ENCODE measurements at places on chromosomes 4 and X.

GRCh38 chrX:45187731-45188130 lies 12.9 kb downstream of the DIPK2B start:
- DNase-seq = no peak

- no peak for DNase-seq
These were observed 94.8 kb downstream of the LARP7 start for GRCh38 chr4:112731715-112732114.

- DNase-seq = peak; percentile 11
These were observed 56.6 kb downstream of the GPR143 start for GRCh38 chrX:9708923-9709553.

DNA sequence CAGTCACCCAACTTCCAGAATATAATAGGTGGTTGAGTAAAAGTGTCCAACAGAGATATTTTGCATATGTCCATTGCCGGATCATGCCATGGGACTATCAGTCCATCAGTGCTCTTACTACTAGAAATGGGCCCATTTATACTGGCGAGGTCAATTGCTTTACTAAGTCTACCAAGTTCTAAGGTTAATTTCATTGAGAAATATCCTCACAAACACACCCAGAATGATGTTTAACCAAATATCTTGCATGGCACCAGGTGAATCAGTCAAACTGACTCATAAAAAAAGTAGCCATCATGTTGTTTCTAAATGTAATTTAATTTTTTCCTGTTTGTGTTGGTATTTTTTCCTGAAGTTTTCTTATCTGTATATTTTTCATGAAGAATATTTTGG lies 1217.0 kb downstream of the RAPGEF2 start:
- DNase-seq = no peak

GRCh38 chrX:44785652-44786051 lies 58.2 kb upstream of the DUSP21 start:
- no peak for DNase-seq

DNA sequence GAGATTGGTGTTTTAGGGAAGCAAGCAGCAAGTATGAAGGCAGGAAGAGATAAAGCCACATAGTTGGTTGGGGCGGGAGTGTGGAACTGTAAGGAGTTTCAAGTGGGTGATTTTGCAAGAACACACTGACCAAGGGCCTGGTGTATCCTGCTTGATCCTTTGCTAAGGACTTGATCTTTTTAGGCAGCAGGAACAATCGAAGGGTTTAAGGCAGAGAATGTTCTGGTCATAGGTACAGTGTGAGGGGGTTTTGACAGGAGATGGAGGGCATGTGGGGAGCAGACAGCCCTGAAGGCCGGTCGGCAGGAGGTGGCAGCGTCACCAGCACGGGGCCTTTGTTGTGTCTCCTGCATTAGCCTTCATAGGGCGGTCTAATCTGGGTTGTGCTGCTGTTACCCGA lies 54.7 kb downstream of the FAM193A start:
- DNase-seq = no peak

All from cerebellar nuclear complex (tissue), 1 donor.